GM18507 (cell line): ENCODE measurements at places on chromosomes 2 and 18.
A peak's percentile ranks its signal among the peaks of the same experiment; 100 is the strongest.

GRCh38 chr2:109376115-109376514, 237.7 kb downstream of the SEPTIN10 start:
- no peak for DNase-seq

- no peak for DNase-seq
These were observed 258.4 kb downstream of the CELF4 start for GRCh38 chr18:37307181-37307580.

GRCh38 chr18:49139766-49140165, 189.0 kb upstream of the SMAD7 start:
- no peak for DNase-seq

GRCh38 chr2:219167997-219168396, 1.8 kb downstream of the SLC23A3 start:
- DNase-seq, result no peak

GRCh38 chr2:201924453-201924852, 109.2 kb upstream of the FZD7 start:
- no peak for DNase-seq

GRCh38 chr2:177828557-177828956, 244.0 kb downstream of the PDE11A start:
- no peak for DNase-seq

- no peak for DNase-seq
These were observed 13.9 kb downstream of the VIL1 start for GRCh38 chr2:218432676-218433365.

DNA sequence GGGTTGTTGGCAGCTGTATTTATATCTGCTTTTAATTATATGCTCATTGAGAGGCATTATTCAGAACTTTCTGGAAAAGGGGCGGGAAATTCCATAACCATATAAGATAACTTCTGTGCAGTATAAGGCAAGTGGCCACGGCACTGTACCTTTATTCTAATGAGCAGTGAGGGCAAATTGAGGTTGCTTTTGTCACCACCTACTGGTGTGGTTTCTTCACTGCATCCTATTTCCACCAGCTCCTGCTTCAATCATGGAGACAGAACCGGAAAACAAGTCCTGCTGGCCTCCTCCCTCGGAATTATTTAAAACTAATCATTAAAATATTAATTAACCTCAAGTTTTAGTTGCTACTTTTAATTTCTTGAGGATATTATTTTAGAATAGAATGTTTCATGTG, 759.4 kb downstream of the CBLN2 start:
- DNase-seq, result no peak

DNA sequence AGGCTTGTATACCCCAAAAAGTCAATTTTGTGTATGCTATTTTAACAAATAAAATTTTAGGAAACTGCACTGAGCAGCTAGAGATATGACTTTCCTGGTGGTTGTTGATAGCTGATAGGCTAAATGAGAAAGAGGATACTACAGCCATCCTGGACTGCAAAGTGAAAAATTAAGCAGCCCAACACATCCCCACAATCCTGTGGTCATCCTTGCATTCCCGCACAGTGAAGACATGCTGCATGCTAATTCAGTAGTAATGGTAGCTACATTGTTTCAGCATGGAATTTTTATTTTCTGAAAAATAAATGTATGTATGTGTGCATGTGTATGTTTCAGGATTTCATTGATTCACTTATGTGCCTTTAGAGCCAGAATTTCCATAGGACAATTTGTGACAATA, 124.2 kb upstream of the CCDC68 start:
- no peak for DNase-seq

GRCh38 chr2:191901031-191901430, 54.1 kb upstream of the CAVIN2 start:
- DNase-seq, result no peak

DNA sequence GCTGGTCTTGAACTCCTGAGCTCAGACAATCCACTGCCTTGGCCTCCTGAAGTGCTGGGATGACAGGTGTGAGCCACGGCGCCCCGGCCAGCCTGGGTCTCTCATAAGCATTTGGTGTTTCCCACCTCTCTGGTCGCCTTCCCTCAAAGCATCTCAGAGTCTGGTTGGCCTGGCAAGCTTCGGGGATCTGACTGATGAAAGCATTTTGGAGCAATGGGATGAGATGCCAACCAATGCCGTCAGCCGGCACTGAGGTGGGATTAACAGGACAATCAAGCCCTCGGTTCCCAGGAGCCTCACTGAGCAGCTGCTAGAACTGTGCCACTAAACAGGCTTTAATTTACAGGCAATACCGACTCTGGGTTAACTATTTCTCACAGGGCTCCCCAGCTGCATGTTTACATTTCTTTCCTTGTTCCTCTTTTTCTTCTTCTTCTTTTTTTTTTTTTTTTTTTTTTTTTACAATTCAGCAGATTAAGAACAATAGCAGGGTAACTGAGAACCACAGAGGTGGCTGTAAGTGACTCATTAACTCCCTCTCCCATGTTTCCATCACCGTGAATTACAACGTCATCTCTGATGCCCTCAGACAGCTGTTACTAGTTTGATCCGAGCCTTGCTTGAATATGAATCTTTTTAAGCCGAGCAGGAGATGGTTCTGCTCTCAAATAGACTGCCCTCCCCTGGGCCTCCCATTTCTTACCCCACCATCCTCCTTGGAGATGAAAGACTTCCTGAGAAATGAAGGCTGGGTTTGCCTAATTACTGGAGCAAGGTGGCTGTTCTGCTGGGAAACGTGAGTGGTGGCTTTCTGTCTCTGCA, 37.9 kb downstream of the ODC1 start:
- DNase-seq, result no peak

GRCh38 chr2:96788442-96789244, 27.4 kb upstream of the CNNM3 start:
- DNase-seq, result no peak

- DNase-seq, result no peak
These were observed 106.5 kb upstream of the KCTD1 start for GRCh38 chr18:26654616-26655524.

DNA sequence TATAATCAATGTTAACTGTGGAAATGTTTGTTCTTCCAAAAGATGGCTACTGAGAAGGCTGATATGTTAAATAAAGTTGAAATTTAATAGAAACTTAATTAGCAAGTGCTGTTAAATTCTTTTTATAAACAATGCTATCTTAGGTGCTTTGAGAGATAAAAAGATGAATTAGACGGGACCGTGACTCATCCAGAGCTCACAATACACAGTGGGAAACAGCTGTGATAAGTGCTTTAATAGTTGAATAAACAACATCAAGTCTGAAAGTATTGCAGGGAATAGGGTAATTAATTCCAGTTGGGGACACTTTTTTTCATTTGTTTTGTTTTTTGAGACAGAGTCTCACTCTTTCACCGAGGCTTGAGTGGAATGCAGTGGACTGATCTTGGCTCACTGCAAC, 85.5 kb upstream of the DTNA start:
- no peak for DNase-seq

DNA sequence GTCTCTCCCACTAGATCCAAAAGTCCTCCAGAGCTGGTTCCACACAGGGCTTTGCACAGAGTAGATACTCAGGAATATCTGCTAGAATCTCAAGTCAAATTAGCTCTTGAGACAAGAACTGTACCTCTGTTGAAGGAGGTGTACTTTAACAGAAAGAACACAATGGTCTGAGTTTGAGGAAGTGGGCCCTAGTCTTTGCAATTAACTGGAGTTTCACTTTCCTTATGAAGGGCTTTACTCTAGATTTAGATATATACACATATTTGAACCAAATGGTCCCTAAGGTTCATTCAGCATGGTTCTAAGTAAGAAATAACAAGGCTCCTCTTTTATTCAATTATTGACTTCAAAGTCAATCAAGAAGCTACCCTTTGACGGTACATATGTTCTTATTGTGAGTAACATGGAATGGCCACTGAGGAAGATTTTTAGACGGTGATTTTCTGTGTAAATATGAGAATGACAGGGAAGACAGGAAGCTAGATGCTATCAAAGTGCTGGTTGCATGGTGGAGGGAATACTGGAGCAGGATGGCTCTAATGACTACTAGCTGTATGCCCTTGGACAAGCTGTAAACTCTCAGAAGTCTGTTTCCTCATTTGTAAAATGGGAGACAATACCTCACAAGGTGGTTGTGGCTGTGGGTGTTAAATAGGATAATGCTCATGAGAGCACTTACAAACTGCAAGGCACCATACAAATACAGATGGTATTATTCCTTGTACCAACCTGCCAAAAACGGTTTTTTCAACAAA, 73.5 kb upstream of the SERTAD2 start:
- DNase-seq, result no peak

GRCh38 chr2:229868794-229869193, 53.0 kb downstream of the TRIP12 start:
- DNase-seq, result no peak

GRCh38 chr2:120237491-120237902, 14.3 kb upstream of the TMEM185B start:
- DNase-seq, result no peak

- no peak for DNase-seq
These were observed 868.8 kb downstream of the EPHA4 start for GRCh38 chr2:220703279-220703678.

DNA sequence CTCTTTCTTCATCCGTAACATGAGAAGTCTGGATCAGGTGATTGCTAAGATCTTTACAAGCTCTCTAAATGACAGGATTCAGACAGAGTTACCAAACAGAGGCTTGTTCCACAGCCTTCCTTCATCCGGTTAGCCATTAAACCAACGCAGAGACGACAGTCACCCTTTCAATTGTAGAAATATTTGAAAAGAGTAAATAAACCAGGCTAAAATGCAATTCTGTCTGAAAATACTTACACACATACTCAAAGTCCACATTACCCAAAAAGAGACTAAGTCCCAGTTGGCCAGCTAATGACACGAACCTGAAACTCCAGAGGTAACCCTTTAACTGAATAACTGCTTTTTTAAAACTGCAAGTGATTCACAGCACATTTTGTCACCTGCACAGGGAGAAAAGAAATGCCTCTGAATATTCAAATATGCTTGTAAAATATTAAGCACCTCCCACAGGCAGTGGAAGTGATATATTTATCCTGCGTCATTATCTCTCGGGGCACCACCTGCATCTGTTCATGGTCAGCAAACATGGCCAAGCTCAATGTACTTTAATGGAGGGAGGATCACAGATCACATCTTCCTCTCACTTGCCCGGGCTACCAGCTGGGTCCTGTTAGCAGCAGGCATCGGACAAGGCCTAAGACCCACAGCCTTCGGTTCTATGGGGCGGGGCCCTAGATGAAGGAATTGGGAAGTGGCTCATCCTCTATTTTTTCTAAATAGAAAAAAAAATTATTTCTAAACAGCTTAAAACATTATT, 38.8 kb upstream of the DNER start:
- DNase-seq, result no peak

DNA sequence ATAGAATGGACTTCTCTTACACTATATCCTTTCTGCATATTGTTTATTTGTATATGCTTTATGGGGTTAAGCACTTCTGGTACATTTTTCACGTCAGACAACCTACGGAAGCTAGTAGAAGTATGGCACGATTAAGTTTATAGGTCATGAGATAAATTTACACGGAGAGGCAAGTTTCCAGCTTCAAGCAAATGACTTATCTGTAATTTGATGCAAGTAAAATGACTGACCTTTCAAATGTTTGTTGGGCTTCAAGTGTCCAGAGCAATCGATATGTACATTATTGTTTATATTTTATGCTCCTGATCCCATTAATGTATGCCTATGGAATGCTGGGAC, 97.5 kb upstream of the EFEMP1 start:
- no peak for DNase-seq

GRCh38 chr2:160869411-160869810, 290.8 kb upstream of the TANK start:
- no peak for DNase-seq

- DNase-seq, result no peak
These were observed 931.7 kb upstream of the CELF4 start for GRCh38 chr18:38497266-38497665.

GRCh38 chr2:143736904-143737303, 607.7 kb downstream of the ARHGAP15 start:
- DNase-seq, result no peak

DNA sequence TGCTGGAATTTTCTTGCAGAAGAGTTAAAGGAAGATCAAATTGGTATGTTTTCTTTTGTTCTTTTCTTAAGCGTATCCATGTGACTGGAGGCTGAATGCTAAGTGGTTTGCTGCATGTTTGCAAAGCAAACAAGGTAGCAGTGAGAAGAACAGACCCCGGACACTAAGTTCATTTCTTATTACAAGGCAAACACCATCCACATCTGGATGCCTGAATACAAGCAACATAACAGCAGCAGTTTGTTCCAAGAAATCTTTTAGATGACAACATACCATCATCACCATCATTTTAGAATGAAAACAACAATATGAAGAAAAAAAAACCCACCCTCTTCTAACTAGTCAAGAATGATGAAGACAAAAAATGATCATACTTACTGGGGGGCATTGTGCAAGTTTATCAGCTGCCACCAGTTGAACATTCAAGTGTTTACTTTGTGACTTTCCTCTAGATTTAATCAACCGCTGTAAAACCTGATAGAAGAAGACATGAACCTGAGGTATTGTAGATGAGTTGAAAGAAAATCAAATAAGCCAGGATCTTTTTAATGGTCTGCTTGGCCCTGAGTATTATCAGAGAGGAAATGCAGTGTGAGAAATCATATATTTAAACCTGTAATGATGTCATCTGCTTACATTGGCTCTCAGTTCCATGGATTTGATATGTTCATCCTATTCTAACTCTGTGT, 25.0 kb upstream of the ARL5A start:
- no peak for DNase-seq

DNA sequence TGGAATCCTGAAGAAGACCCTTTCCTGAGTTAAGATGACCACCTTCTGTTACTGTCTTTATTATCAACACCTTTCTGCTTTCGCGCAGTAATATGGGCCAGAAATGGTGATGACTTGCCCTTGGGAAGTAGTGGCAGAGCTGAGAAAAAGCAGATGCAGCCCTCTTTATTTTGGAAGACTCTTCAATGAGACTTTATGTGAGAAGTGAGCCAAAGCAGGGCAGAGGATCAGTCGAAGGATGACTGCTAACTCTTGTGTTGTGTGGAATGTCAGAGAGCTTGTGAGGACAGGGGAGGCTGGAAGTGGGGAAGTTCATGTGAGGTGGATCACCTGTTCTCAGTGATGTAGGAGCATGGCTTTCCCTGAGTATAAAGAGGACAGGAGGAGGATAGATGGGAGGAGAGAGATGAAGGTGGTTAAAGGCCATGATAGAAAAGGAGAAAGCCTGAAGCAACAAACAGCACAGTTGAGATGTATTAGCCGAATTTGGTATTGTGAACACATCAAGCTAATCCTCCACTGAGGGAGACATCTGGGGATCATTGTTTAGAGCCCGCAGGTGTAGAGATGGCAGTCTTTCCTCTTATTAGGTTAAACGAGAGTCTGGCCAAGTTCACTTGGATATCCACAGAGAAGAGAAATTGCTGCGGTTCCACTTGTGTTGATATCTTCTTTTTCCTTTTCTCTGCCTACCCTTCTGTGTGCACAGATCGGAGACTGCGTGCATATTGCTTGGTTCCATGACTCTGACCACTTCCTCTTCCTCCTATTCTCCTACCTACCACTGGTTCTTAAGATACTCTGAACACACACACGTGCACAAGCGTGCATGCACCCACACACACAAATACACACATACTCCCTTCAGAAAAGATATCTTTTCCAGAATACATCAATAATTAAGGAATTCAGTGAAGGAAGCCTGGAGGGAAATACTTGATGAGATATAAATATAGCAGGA, 67.4 kb downstream of the SLC9A2 start:
- no peak for DNase-seq

GRCh38 chr18:13626544-13626908, 99.8 kb downstream of the FAM210A start:
- DNase-seq, result no peak

GRCh38 chr2:114515882-114516281, 73.4 kb downstream of the DPP10 start:
- DNase-seq, result no peak

GRCh38 chr2:141554810-141555209, 576.0 kb downstream of the LRP1B start:
- DNase-seq, result no peak

GRCh38 chr2:73985308-73986084, 786 bp downstream of the TET3 start:
- peak; percentile 54 for DNase-seq
